ENCODE measurements at places on chromosomes 4 and X.

DNA sequence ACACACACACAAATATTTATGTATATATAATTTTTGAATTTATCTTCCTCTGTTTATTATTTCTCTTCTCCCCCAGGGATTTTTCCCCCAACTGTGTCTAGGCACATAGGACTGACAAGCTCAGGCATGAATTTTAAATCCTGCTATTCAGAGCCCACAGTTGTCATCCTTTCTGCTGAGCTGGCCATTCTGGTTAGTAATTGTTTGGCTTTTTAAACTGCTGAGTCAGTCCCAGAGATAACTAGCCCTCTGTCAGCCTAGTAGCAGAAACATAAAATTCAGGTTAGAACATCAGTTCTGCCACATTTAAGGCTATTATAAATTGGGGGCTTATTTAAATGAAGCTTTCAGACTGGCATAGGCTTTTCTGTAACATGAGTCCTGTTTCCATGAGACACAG, 151.7 kb upstream of the MAOA start:
- no peak for DNase-seq

DNA sequence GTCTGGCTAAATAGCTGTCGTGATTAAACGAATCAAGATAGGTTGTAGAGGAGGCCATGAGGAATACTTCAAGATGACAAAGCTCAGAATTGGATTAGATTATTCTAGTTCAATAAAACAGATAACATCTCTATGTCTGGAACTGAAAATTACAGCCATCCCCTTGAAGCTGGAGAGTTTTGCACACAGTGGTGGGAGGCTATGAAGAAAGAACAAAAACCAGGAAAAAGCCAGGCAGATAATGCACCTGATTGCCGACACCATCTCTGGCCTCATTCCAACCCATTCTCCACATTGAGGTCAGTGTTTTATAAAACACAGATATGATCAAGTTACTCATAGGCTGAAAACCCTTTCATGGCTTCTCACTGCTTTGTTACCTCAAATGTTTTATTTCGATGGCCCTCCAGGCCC, 188.3 kb downstream of the RASL11B start:
- no peak for DNase-seq

DNA sequence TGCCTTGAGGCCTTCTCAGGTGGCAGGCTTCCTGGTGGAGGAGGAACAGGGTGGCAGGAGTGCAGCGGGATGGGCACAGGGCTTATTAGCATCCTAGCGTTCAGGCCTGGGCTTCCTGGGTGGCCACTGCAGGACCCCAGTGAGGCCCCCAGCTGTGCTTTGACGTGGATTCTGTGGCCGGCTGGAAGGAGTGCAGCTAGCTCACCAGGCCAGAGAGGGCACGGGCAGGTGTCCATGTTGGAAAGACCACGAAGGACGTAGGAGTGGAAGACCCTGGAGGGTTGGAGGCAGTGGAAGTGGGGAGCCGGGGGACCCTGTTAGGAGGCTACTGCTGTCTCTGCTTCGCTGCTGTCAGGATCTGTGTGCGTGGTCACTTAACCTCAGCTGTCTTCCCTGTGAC, 13.3 kb upstream of the TADA2B start:
- no peak for DNase-seq

DNA sequence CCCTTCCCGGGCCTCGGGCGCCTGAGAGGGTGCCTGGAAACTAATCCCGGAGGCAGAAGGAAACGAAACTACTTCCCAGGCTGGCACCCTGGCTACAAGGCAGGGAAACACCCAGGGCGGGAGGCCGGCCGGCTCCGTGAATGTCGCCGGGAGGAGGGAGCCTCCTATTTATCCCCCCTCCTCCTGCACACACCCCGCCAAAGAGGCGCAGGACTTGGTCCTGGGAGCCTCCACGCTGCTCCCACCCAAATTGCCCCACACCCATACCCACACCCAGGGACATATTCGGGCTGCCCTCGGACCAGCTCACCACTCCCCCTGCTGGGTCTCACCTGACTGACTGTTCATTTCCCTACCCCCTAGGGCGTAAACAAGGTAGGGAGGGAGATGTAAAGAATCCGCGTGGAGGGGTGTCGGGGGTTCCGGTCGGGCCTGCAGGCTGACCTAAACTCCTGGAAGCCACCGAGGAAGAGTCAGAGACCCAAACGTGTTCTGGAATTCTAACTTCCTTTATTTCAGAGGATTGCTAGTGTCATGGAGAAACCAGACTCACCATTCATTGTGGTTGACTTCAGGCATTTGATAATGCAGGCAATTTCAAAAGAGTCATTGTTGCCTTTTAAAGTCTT, at the start of gene BTC:
Gene BTC, minus strand, starts transcription at position 142 of the 629 bp plus-strand sequence. CDS start 198 bp downstream, outside the sequence.
- DNase-seq, result no peak

DNA sequence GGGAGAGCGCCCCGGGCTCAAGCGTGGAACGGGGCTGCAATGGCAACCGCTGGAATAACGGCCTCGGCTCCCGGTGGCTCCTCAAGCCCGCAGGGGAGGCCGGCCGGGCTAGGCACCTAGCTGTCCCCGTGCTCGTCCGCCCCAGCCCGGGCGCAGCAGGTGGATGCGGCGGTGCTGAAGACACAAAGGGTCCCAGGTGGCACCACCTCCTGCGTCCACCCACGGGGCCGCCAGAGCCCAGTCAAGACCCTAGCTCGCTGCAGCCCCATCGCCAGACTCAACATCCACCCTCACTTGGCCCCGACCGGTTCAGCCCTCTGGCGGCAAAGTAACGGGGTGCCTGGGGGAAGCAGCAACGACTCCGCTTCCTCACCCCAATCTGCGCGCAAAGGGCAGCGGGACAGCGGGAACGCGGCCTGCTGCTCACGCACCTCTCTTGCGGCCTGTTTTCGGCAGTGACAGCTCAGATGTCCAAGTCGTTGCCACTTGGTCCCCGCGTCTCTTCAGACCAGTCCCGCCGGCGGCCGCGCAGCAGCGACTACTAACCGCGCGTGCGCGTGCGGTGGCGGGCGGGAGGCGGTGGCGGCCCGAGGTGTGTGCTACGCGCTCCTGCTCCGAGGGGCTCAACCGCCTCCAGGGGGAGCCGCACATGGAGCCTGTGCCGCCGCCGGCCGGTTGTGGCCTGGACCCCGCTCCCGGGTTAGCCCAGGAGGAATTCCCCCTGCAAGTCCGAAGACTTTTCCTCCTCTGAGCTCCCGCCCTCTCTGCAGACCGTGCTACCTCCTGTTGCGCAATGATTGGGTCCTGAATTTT, at the start of gene CLGN:
Gene CLGN, minus strand, starts transcription at position 543 of the 813 bp plus-strand sequence. CDS start 14,570 bp downstream, outside the sequence.
- DNase-seq, result peak; percentile 49

DNA sequence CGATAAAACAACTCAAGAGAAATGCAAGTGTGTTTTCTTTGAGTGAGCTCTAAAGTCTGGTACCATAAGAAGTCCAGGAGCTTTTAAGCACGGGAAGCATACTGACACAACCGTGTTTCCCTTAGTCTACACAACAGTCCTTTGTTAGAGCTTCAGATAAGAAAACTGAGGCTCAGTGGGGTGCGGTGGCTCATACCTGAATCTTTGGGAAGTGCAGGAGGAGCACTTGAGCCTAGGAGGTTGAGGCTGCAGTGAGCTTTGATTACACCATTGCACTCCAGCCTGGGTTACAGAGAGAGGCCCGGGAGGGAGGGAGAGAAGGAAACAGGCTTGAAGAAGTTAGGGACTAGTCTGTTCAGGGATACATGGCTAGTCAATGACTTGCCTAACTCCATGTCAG, 21.9 kb downstream of the LEF1 start:
- DNase-seq, result no peak

Data from activated CD4-positive, alpha-beta T cell treated with anti-CD3 and anti-CD28 coated beads, Interleukin-2, Interleukin-4, amounts not matched to agents 100 ng/mL and 50 ng/mL, durations not matched to agents 16 hours and 8 hours (primary cell).